ENCODE measurements at places on chromosomes 1 and 21.

- no peak for DNase-seq
Observed at GRCh38 chr1:94702442-94702815, 117.7 kb upstream of the SLC44A3 start.

DNA sequence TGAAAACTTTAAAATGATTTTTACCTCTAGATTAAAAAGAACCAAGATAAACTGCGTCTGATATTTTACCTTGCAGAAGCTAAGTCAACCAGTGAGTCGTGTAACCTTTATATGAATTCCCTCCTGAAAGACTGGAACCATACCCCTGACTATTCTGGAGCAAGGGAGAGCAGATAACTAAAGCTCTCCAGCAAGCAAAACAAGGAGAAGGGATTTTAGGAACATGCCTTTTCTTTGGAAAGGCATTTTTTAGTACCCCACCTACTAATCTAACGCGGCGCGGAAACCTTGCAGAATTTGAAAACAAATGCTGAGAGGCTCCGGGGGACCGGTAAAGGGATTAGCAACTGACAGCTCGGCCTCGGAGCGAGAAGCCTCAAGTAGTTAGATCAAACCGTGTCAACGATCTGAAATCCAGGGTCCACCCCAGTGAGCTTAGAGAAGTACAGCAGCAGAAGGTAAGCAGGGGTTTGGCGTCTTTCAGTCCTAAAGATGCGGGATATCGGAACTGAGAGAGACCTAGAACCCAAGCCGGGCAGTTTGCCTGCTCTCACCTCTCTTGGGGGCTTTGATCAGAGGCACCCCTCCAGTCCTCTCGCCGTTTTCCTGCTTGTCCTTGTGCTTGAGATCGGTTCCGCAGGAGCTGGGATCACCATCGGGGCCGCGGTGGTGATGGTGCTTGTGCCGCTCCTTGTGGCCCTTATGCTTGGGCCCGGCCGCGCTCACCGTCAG, 954 bp downstream of the RSBN1 start:
- DNase-seq, result peak; percentile 21

DNA sequence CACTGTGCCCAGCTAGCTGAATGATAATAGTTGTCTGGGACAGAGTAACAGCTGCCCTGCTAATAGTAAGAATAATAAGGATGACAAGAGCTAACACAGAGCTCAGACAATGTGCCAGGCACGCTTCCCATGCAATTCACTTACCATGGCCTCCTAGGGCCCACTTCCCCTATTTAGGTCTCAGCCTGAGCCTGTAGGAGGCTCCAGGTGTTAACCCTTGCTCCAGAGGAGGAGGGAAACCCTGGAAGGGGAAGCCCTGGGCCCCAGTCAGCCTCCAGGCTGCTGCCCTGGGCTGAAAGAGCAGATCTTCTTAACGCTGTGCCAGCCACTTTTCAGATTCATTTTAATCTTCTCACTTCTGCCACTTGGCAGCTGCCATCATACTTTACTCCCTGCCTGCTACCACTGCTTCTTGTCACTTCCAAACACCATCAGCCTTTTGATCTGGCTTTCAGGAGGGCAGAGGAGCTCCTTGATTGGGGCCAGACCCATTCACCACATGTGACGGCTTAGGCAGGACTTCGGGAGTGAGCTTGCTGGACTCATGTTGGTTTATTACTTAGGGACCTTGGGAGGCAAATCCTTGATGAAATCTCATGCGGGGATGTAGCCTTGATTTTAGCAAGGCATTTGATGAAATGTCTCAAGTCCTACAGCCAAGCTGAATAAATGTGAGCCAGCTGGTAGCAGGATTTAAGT, 66.7 kb upstream of the PARP1 start:
- no peak for DNase-seq

- no peak for DNase-seq
Observed at GRCh38 chr1:205495237-205495823, 9.1 kb upstream of the CDK18 start.

- DNase-seq, result peak; percentile 26
Observed at GRCh38 chr1:156146020-156146768, 7.2 kb upstream of the SEMA4A start.

GRCh38 chr1:77977989-77978292, 931 bp downstream of the FUBP1 start:
- no peak for DNase-seq

DNA sequence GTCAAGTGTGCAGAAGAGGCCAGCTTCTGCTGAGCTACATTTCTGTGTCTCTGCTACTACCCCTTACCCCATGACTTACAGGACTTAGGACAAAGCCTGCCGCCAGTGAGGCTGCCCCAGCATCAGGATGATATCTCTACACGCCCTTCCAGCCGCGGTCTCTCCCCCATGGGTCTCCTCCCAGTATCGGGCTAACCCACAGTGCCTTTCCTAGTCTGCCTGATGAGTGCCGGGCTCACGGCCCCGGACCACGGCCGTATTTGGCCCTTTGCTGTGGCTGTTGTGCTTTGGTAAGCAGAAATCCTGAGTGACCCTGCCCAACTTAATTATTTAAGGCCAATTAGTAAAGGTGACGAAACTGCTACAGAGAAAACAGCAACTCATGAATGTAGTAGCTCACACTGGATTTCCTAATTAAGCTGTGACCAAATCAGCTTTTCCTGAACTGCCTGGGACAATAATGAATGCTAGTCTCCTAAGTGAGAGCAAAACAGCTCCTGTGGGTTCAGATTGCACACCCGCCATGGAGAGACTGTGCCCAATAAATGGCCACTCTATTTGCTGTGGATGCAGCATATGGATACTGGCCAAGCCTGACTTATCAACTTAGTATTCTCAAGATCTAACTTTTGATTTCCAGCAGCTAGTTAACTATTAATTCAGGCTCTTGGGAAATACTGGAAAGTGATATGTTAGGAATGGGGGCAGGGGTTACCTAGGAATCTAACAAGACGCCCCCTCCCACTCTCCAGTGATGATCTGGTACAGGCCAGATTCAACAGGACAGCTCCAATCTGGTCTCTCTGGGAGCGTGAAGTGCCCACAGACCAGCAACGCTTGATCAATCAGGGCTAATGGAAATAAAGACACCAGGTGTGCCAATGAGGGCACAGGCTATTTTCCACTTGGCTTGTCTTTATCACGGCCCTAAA, 123.3 kb upstream of the IFFO2 start:
- no peak for DNase-seq

DNA sequence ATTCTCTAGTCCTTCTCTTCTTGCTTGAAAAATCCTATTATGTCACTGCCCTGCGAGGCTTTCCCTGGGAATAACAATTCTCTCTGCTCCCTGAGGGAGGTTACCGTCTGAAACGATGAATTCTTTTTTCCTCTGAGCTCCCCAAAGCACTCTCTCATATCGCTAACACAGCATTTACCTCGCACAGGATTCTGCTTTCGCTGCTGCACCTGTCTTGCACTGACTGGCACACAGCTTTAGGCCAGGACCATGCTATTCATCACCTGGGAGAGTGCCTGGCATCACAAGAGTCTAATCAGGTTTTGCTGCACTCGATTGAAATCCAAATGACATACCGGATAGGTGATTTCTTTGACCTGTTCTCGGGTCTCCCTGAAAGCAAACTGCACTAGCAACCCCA, 52.8 kb upstream of the GNG4 start:
- no peak for DNase-seq

DNA sequence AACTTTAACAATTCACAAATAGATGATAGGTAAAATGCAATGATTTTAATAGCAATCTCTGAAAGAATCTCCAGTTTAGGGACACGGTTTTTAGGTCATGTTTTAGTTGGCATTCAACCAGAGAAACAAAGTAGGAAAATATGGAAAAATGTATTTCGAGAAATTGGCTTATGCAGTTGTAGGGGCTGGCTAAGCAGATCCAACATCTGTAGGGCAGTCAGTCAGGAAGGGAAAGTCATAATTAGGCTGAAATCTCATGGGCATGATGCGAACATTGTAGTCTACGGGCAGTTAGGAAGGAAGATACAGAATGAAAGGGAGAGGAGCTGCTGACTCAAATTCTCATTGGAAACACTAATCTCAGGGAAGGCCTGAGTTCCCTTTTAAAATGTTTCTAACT, 1276.0 kb upstream of the ADGRL4 start:
- DNase-seq, result no peak

DNA sequence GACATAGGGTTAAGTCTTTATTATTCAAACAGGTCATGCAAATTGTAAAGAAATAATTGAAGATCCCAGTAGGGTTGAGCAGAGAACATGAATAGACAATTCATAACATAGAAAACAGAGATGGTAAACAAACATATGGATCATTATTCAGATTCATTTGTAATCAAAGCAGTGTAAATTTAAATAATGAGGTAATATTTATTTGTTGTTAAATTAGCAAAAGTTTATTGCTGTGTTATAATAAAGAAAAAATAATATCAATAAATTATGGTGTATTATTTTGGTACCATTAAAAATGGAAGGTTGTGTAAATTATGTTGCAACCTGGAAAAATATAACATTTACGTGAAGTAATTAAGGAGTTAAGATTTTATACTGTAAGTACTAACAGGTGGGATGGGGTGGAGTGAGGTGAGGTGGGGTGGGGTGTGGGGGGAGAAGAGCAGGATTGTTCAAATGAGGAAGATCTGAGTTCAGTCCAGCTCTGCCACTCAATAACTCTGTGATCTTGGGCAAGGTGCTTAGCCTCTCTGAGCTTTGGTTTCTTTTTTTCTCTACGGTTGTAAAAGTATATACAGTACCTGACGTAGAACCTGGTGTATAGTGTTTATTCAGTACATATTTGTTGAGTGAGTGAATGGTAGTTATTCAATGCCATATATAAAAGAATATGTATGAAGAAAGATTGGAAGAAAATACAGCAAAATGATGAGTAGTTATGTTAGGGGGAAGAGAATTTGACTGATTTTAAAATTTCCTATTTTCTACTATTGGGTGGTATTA, 140.3 kb upstream of the KIF26B start:
- DNase-seq, result no peak

DNA sequence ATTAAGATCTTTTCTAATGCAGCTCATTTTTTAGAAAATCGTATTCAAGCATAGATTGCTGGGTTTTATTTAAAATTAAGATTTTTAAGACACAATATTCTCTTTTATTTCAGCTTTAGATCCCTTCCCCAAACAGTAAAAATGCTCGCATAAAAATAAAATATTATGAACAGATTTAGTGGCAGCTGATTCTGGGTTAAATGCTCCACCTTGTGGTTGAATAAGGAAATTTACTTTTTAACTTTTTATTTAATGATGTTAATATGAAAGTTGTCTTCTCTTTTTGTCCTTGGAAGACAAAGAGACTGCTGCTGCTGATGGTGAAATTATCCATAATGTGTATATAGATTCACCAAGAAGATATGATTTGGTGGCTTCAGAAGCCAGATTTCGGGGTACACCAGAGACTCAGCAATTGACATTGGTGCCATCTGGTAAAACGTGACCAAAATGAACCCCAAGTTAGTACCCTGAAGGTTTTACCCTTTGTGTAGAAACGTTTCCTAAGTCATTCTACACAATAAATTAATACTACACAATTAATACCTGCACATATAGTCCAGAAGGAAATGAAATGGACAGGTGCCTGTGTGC, 128.0 kb downstream of the ADAMTS1 start:
- no peak for DNase-seq

DNA sequence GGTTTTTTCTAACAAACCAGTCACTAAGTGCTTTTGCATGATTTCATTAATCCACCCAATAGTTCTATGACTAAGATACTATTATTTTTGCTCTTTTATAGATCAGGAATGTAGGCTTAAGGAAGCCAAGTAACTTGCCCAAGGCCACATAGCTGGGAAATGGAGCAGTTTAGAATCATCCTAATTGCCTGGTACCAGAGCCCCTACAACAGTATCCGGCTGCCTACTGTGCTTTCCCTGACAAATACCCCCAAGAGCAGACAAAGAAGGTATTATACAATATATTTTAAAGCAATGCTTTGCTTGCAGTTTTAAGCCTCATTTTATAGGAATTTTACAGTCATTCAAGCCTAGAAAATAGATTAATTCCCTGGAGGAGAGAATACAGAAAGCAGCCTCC, 45.5 kb upstream of the RASAL2 start:
- no peak for DNase-seq

- no peak for DNase-seq
Observed at GRCh38 chr1:205442051-205442725, 13.7 kb downstream of the BLACAT1 start.

- DNase-seq, result no peak
Observed at GRCh38 chr1:101379950-101380349, 143.1 kb downstream of the S1PR1 start.

GRCh38 chr21:32994305-32994704, 31.4 kb upstream of the OLIG2 start:
- DNase-seq, result no peak

- DNase-seq, result no peak
Observed at GRCh38 chr1:183228347-183229220, 42.5 kb downstream of the LAMC2 start.

- no peak for DNase-seq
Observed at GRCh38 chr1:237016626-237017025, 12.4 kb upstream of the MT1HL1 start.

DNA sequence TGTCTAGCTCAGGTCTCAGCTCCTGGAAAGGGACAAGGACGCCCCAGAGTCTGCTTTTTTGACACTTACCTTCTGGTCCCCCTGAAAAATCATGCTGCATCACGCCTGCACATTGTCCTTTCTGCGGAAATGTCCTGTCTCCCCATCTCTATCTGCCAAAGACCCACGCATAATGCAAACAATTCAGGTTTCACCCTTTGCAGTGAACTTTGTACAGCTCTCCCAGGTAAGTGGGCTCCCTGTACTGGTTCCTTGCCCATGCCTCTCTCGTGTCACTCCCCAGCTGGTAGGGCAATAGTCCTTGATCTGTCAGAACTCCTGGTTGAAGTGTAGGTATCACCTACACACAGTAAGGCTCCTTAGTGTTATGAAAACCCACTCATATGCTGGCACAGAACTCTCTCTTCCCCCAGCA, 102.9 kb upstream of the IRF2BP2 start:
- no peak for DNase-seq

GRCh38 chr1:194889310-194889709, 1702.9 kb upstream of the B3GALT2 start:
- no peak for DNase-seq

DNA sequence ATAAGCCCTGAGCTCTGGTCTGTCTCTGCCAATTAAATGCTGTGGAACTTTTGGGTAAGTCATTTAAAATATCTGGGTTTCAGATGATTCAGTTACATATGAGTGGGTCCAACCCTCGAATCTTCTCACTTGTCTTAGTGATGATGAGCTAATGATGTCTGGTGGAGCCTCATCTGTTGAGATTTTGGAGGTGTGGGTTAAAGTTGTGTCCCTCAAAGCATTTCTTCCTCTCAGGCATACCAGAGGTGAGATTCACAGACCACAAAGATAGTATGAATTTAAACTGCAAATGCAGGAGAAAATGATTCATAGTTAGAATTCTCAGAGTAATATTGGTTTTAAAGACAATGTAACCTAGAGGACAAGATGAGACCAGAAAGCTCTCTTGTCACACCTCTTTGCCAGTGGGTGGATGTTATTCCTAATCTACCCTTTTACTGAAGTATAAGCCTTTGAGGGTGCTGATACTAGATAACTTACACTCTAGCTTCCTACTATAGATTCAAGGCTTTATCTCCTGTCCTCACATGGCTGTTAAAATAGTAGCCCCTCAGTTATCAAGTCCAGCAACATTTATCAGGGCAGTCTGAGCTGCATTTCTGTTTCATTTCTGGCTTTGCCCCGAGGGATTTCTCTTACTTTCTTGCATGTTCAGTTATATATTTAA, 90.7 kb downstream of the MT1HL1 start:
- DNase-seq, result no peak
